Pericardium fibroblast (primary cell): ENCODE measurements at places on chromosomes 16 and 17. TPM values are rescaled to one million over a fixed set of nuclear protein-coding genes. Genes with fewer than 3 reads are reported as not detected.

Gene MT1X
- 87.8 and 526 TPM in 2 replicates for total RNA-seq

Gene FAM171A2
- 7.2 and 11.8 TPM in 2 replicates for total RNA-seq

Gene B4GALNT2
- not detected in 2 replicates for total RNA-seq

Gene PRKCB
- not detected in 2 replicates for total RNA-seq

Gene TPSG1
- total RNA-seq: not detected in 2 replicates
